Bronchus fibroblast of lung (primary cell): ENCODE measurements at places on chromosomes 5 and 9. TPM values are rescaled to one million over a fixed set of nuclear protein-coding genes. Genes with fewer than 3 reads are reported as not detected.

SLC25A2 gene
- total RNA-seq: not detected in 2 replicates

BRIX1 gene
- 27.5 and 33.0 TPM in 2 replicates for total RNA-seq

PCDHGC3 gene
- 39.3 and 42.2 TPM in 2 replicates for total RNA-seq

CD74 gene
- total RNA-seq: 1.0 and 1.6 TPM in 2 replicates

OR13C5 gene
- not detected in 2 replicates for total RNA-seq

ADAMTS13 gene
- 0.89 and 1.2 TPM in 2 replicates for total RNA-seq

SLC2A6 gene
- total RNA-seq: 20.0 and 21.0 TPM in 2 replicates
